ENCODE measurements at places on chromosomes 3 and 15. TPM values are rescaled to one million over a fixed set of nuclear protein-coding genes. Genes with fewer than 3 reads are reported as not detected.

The CHRNB4 gene
- total RNA-seq: not detected

The KNG1 gene
- not detected for total RNA-seq

The GOLGA8J gene
- not detected for total RNA-seq

The TMEM108 gene
- total RNA-seq: not detected

DNA sequence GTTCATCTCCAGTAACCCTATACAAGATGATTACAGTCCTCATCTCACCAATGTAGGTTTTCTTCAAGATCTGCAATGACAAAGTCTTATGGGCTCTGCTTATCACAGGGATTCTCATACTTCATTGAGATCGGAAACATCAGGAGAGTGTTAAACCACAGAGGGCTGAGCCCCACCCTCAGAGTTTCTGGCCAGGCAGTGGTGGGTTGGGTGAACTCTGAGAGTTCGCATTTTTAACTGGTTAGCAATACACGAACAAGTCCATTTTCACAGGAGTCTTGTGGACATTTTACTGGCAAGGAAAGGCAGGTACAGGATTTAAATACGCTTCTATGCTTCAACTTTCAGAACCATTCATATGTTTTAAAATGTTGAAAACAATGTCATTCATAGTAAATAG, 366.7 kb upstream of the ROBO2 start:
- DNase-seq: no peak

Measured in HFFc6 (cell line).